ENCODE measurements at places on chromosomes 7 and 10.

GRCh38 chr7:5183155-5183554 is 6.9 kb upstream of the WIPI2 start:
- DNase-seq, result no peak

GRCh38 chr7:116432527-116432916 is 67.0 kb upstream of the CAV2 start:
- DNase-seq, result no peak

- no peak for DNase-seq
Measured at GRCh38 chr10:4279655-4280054, 494.6 kb upstream of the KLF6 start.

DNA sequence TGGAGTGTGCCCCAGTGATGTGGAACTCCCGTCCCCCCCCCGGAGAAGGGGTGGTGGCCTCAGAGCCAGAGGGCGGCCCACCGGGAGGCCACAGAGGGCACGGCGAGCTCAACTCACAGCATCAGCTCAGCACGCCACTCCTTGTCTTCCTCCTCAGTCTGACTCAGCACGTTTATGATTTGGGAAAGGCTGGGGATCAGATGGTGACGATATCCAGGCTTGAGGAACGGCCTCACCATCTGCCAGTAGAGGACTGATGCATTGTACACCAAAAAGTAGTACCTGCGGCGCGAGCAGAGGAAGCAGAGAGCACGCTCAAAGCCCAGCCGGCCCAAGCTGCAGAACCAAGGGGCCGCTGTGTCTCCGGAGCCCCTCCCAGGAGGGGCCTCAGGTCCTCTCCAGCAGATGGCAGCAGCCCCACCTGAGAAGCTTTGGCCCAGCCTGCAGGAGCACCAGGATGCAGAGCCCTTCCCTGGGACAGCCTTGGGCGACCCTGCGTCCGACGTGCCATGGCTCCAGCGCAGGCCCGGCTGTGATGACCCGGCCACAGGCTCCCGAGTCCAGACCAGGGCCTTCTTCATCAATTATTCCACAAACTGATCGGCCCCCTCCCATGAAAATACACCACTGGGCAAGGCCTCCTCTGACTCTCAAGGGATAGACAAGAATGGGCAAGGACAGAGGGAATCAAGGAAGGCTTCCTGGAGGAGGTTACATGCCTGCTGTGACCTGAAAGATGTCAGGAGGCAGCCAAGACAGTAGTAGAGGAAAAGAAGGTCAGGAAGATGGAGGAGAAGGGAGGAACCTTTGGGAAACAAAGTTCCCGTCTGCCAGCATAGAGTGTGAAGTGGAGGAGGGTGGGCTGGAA is 3.7 kb downstream of the CFAP46 start:
- no peak for DNase-seq

Measured in caudate nucleus (tissue), 63 donors.